ENCODE measurements at places on chromosomes 2 and 18.

GRCh38 chr2:60540074-60540473 is 13.4 kb downstream of the BCL11A start:
- no peak for DNase-seq

DNA sequence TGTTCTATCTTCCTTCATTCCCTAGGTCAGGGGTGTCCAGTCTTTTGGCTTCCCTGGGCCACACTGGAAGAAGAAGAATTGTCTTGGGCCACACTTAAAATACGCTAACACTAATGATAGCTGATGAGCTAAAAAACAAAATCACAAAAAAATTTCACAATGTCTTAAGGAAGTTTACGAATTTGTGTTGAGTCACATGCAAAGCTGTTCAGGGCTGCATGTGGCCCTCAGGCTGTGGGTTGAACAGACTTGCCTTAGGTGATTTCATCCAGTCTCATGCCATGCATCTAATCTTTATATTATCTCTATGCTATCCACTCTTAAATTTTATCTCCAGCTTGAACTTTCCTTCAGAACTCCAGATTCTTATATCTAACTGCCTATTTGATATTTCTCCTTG is 80.1 kb downstream of the CCDC85A start:
- no peak for DNase-seq

DNA sequence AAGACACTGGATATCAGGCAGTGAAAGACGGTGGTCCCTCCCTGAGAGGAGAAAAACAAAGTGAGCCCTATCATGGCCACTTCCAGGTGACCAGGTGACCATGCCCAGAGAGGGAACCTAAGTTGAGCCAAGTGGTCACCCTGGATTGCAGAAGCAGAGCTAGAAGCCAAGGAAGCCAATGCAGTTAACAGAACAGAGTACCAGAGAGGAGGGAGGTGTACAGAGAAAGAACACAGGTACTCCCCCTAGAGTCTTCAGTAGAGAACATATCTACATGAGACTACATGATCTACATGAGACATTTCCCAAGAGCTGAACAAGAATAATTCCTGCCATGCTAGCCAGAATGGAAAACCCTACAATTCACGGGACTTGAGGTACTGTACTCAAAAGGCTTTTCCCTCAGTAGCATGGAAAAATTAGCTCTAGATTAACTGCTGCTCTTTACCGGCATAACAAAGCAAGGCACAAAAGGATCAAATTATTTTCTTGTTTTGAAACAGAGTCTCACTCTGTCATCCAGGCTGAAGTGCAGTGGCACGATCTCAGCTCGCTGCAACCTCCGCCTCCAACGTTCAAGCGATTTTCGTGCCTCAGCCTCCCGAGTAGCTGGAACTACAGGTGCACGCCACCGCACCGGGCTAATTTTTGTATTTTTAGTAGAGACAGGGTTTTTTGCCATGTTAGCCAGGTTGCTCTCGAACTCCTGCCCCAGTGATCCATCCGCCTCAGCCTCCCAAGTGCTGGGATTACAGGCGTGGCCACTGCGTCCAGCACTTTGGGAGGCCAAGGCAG is 23.5 kb downstream of the ROCK2 start:
- DNase-seq = no peak

DNA sequence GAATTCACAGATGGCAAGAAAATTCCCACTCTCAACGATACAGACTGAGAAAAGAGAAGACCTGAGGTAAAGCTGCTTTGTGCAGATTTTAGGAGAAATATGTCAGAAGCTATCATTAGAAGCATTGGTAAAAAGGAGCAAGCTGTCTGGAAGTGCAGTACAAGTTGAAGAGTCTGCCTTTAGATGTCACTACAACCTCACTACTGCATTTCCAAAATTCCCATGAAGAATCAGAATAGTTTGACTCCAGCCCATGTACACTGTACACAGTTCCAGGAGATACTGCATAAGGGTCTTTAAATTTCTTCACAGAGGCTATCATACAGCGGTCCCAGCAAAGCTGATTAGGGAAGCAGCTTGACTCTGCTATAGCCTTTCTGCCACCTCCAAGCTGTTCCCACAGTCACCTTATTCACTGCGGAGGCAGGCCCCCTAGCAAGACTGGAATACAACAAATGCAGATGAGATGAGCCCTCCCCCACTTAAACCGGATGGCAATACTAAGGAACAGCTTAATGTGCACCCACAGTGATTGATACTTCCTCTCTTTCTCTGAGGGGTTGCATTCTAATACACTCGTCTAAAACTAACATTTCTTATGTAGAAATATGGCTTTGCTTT is 527.4 kb downstream of the TMEM182 start:
- no peak for DNase-seq
